ENCODE measurements at places on chromosomes 3 and 15. TPM values are rescaled to one million over a fixed set of nuclear protein-coding genes. Genes with fewer than 3 reads are reported as not detected.

The PLA2G4E gene
- total RNA-seq, result not detected

The CASR gene
- total RNA-seq, result not detected

The ZNF385D gene
- total RNA-seq, result 1.9 TPM

The LPP gene
- total RNA-seq, result 9.5 TPM

The DZIP1L gene
- total RNA-seq, result 18.1 TPM

The CPNE4 gene
- not detected for total RNA-seq

The TIMP4 gene
- not detected for total RNA-seq

The TMEM108 gene
- 0.45 TPM for total RNA-seq

The RTF1 gene
- total RNA-seq, result 18.8 TPM

The A4GNT gene
- not detected for total RNA-seq

The FOXB1 gene
- not detected for total RNA-seq

The CSPG5 gene
- 1.5 TPM for total RNA-seq

The PSTPIP1 gene
- total RNA-seq, result 0.53 TPM

The SEMA6D gene
- total RNA-seq, result 0.64 TPM

The SERPINI2 gene
- total RNA-seq, result not detected

The HDC gene
- total RNA-seq, result not detected

The TMEM158 gene
- total RNA-seq, result 17.2 TPM

The GOLGA6A gene
- total RNA-seq, result not detected

The FGD5 gene
- total RNA-seq, result not detected

The LINGO1 gene
- total RNA-seq, result not detected

The EPHB3 gene
- 6.7 TPM for total RNA-seq

The CIB2 gene
- 0.64 TPM for total RNA-seq

The PTH1R gene
- total RNA-seq, result 0.23 TPM

The LRRC34 gene
- total RNA-seq, result not detected

The CCR4 gene
- total RNA-seq, result not detected

The ALCAM gene
- 17.3 TPM for total RNA-seq

The GHSR gene
- not detected for total RNA-seq

The C3orf62 gene
- total RNA-seq, result 4.1 TPM

The SLC22A14 gene
- total RNA-seq, result 0.29 TPM

The TERC gene
- 10.9 TPM for total RNA-seq

The SLC2A2 gene
- not detected for total RNA-seq
